ENCODE measurements at places on chromosomes 1 and 21.

DNA sequence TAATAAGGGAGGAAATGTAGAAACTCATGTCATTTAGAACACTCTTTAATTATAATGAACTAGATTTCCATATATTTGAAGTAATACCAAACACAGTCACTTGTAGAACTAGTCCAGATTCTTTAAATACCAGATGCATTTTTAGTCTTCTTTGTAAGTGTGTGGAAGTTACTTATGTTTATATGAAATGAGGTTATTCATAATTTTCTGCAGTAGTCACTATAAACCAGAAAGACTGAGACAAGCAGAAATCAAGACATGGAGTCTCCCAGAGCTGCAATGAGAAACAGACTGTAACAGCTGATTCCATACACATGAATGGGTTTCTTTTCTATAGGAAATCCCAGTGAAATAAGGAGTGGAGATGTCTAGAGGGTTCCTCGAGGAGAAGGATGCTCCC lies 216.6 kb upstream of the ZP4 start:
- DNase-seq, result no peak

DNA sequence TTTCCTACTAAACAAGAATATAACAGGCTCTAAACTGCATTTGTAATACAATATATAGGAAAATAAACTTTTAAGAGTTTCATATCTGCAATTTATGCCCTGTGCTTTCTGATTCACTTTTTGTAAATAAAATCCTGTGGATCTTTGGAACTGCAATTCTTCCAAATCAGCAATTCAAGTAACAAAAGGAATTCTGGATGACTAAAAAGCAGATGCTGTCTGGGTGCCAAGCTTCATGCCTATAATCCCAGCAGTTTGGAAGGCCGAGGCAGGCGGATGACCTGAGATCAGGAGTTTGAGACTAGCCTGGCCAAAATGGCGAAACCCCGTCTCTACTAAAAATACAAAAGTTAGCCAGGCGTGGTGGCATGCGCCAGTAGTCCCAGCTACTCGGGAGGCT lies 6.3 kb downstream of the NME7 start:
- no peak for DNase-seq

GRCh38 chr1:204450461-204451257 lies 39.0 kb upstream of the PPP1R15B start:
- DNase-seq, result no peak

DNA sequence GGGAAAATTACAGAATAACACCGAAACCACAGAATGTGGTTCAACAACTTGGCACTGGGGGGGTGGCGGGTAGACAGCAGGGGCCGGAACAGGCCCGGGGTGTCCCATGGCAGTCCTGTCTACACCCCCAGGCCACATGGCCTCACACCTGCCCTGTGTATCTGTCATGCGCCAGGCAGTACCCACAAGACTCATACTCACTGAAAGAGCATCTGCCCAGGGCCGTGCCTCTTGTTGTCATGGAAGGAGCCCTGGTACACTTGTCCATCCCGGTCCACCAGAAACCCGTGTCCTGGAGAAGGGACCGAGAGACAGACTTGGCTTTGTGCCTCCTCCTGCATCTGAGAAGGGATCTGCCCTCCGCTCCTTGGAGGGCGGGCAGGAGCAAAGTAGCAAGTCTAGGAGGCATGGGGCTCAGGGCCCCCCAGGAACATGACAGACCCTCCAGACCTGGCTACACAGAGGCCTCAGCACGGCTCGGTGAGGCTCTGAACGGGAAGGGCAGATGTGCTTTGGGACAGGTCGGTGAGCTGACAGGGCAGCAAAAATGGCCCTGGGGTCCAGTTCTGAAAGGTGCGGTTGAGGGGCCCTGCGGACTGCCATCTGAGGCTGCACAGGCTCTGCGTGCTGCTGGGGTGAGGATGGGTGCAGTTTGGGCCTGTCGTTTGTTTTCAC lies 5.6 kb downstream of the MORN1 start:
- DNase-seq, result no peak

- DNase-seq, result no peak
These were observed 97.4 kb upstream of the GCLM start for GRCh38 chr1:94006604-94007003.

DNA sequence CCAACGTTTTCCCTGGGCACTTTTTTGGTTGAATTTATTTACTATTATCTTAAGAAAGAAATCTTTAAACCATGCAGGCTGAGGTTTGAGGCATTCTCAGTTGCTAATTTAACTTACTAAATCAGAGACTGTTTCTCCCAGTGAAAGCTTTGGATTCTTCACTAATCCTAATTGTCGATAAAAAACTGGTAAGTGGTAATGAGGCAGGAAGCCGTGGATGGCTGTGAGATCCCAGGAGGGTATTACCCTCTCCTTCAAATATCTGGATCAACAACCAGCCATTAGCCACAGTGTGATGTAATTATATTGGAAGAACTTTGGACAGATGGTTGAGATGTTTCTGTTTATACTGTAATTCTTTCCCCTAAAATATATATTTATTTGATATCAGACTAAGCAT lies 485.0 kb downstream of the DISC1 start:
- DNase-seq, result no peak

- no peak for DNase-seq
These were observed 575.5 kb downstream of the MRPL39 start for GRCh38 chr21:25031750-25032149.

- DNase-seq, result no peak
These were observed 31.1 kb downstream of the ERI3 start for GRCh38 chr1:44323947-44324346.

- DNase-seq, result no peak
These were observed 579.6 kb downstream of the USP25 start for GRCh38 chr21:16309250-16309971.

DNA sequence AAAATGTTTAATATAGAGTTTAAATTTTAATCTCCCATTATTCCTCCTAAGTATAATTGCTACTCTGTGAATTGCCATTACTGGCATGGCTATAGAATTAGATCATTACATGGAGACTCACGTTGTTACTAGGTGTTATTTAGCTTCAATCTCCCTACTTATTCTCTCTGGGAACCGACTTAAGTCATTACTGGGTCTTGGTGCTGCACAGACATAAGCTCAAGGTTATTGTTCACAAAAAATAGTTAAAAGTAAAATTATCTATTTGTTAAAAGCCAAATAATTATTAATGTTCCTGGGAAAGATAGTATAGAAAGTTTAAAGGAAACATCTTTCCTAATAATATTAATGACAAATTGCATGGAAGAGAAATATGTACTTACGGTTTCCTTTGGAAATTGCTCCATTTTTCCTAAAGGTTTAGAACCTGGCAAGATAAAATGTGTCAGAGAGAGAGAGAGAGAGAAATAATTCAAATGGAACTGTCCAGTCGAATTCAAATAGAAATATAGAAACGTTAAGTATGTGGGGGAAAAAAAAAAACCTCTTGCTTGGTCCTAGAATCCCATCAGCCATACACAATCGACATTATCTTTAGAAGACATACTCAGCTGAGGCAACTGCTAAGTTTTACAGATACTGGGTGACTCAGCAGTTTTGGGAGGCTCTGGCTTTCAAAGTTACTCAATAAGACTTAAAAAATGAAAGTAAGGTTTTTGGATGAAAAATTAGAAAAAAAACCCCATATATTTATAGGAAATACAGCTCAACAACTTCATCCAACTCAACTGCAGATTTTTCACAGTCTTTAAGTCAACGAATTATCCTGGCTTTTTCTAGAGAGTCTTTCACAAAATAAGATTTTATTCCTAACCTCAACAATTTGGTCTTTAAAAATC lies at the start of gene SPTA1:
Gene SPTA1 (minus strand): TSS at position 605 of the 899 bp plus-strand sequence. CDS start 198 bp downstream, at position 407.
- no peak for DNase-seq

DNA sequence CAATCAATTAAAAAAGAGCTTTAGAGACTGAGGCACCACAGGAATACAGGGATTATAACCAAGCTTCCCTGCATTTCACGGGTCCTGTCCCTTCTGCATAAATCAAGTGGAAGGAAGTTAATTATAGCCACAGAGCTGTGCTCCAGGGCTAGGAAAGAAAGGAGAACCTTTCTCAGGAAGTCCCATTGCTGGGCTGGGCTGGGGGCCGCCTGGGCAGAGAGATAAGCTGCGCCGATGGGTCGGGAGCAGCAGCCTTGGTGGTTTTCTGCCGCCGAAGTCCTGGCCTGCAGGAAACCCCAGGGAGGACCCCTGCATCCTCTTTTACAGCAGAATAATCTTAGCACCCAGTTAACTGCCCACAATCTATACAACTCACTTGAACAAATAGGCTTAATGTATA lies 12.6 kb upstream of the CD34 start:
- no peak for DNase-seq

GRCh38 chr1:43292216-43292615 lies 6.8 kb upstream of the C1orf210 start:
- DNase-seq, result no peak

GRCh38 chr1:197510691-197511378 lies 242.8 kb downstream of the CRB1 start:
- no peak for DNase-seq

DNA sequence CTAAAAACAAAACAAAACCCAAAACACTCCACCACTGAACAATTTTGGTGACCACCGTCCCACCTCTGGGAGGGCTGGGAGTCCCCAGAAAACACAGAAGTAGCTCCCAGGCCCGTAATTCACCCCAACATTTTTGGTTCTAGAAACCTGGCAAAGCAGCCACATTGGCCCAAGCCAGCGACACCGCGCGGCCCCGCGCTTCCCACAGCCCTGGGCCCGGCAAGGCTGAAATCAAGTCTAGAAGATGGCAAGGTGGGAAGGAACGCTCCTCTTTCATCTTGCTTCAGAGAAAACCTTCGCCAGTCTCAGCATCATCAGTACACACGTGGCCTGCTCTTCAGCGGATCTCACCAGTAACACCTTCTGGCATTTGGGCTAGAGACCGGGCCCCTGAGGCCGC lies 35.9 kb upstream of the NID1 start:
- DNase-seq, result no peak

GRCh38 chr21:38041493-38041892 lies 125.2 kb upstream of the KCNJ6 start:
- DNase-seq, result no peak

GRCh38 chr1:31258581-31258980 lies 18.9 kb upstream of the NKAIN1 start:
- DNase-seq, result no peak

GRCh38 chr1:209749205-209749604 lies 6.6 kb upstream of the TRAF3IP3 start:
- no peak for DNase-seq

DNA sequence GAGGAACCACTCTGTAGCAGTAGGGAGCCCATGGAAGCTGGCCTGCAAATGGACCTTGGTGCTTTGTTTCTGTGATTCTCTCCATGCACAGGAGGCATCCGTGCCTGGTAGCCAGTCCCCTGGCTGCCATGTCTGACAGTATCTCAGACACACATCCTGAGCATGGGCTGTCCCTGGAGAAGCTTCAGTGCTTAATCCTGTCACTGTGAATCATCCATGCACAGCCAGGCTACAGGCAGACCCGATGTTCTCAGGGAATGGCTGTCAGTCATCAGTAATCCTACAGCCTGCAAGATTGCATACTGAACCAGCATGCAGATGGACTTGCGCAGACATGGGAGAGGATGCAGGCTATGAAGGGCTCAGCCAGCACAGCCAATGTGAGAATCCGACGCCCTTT lies 606.3 kb upstream of the PLXNA2 start:
- DNase-seq, result no peak

DNA sequence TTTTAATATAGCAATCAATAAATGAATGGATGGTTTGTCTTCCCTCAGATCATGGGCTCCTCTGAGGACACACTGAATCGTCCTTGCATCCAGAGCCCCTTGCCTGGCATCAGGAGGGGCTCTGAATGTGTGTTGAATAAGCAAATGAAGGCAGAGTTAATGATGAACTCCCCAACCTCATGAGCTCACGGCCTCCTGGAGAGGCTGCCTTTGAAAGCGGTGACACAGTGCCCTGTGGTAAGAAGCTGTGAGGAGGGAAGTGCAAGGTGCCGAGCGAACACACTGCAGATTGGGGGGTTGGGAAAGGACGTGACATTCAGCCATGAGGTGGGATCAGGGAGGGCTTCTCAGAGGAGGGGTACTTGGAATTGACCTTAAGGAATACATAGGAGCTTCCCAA lies 3.2 kb upstream of the PARS2 start:
- no peak for DNase-seq

DNA sequence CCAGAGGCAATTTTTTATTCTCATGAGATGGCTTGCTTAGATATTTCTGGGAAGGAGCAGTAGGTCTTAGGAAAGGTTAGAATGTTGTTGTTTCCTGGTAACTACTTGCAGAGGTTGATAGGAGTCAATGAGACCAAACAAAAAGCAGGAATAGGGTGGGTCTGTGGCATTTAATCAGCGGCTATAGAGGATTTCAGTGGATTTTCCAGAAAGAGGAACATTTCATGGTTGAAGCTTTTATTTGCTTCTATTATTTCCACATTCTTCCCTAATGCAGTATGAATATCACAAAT lies 111.3 kb upstream of the PALMD start:
- DNase-seq, result no peak

GRCh38 chr1:18798946-18799345 lies 60.5 kb downstream of the TAS1R2 start:
- no peak for DNase-seq

DNA sequence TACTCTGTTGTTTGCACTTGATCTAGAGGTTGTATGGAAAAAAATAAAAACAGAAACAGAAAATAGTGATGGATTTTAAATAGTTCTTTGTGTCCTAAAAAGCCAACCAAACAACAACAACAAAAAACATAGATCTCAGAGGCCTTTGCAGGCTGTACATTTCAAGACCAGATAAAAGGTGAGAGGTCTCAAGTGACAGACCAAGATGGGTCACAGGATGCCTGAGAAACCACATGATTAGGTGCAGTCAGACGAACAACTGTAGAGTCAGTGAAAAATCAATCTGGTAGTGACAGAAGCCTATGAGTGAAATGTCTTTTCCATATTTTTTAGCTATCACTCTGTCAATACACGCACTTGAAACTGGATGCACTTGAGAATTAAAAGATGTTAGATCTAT lies 193.5 kb upstream of the SAMSN1 start:
- DNase-seq, result no peak

DNA sequence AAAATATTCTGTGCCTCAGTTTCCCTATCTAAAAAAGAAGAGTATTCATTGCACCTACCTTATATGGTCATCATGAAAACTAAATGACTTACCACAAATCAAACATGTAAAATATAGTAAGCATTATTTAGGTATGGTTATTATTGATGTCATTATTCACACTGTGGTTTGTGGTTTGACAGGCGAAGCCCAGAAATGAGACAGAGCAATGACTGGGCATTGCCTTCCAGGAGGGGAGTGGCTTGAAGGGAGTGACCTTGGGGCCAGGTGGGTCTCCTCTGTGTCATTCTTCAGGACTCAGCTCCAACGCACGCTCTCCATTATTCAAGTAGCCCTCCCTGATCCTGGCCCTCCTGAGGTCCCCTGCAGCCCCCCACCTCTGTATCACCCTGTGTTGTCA lies 133.7 kb downstream of the DMRTA2 start:
- DNase-seq, result no peak

DNA sequence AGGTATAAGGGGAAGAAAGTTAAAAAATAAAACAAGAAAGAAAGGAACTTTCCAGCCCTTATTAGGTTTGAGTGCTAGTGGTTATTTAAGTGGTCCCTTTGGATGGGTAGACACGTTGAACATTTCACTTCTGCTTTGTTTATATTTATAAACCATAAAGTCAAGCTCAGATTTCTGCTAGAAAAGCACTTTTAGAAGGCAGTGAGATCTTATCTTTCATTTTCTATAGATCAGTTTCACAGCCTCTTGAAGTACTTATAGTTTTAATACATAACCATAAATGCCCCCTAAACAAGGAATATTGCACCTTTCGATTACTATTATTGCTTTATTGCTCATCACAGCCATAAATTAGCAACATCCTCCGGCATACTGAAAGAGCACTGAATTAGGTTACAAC lies 446.8 kb upstream of the PLXNA2 start:
- DNase-seq, result no peak
